ENCODE measurements at places on chromosomes 12 and 14.

GRCh38 chr12:57430112-57430930 is 522 bp downstream of the R3HDM2 start:
- DNase-seq = peak; percentile 55

- DNase-seq = no peak
These were observed 20.6 kb upstream of the ANHX start for GRCh38 chr12:133256321-133256720.

DNA sequence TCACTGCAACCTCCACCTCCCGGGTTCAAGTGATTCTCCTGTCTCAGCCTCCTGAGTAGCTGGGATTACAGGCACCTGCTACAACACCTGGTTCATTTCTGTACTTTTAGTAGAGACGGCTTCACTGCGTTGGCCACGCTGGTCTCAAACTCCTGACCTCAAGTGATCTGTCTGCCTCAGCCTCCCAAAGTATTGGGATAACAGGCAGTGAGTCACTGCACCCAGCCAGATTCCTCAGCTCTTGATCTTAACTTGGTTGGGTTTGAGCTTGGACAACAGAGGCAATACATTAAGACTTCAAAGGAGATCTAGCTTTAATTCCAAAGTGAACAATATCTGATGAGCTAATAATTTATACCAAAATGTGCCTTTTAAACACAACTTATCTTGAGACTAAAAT is 5.6 kb downstream of the DAZAP2 start:
- no peak for DNase-seq

DNA sequence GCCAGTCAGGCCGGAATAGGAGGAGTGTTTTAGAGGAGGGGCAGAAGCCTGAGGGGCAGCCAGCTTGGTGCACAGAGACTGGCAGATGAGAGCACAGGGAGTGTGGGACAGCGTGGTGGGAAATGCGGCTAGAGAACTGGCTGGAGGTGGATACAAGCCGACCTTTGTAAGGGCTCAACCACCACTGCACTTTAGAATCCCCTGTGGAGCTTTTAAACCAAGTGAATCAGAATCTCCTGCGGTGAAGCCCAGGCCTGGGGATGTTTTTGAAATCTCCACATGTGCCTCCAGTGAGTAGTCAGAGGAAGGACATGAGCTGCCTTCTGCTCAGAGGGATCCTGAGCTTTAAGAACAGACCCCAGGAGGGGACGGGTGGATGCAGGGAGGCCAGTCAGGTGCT is 10.9 kb upstream of the PCED1B start:
- DNase-seq = no peak

DNA sequence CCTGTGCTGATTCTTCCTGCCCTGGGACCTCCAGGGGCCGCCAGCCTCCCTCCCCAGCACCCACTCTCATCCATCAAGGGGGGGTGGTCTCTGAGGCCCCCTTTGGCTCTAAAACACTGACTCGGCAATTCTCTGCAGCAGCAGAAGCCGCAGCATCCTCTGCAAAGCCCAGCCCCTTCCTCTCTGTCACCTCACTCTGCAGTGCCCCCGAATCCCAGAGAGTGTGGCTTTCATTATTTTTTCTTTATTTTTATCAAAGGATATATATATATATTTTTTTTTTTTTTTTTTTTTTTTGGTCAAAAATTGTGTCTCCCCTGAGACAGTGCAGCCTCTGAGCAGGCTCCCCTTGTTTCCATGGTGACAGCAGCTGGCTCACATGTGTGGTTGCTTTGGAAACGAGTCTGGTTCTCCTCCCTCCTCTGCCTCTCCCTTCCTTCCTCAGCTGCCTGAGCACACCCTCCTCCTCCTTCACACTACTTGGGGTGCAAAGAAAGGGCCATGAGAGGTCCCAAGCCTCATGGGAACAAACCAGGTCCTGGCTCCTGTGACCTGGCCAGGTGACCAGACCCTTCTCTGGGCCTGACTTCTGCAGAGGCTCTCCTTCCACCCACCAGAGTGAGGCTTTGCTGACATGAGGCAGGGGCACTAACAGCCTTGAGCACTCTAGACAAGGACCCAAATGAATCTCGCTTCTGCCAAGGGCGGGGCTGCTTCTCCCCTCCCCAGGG is 100.5 kb downstream of the LRRC74A start:
- DNase-seq = peak; percentile 90

DNA sequence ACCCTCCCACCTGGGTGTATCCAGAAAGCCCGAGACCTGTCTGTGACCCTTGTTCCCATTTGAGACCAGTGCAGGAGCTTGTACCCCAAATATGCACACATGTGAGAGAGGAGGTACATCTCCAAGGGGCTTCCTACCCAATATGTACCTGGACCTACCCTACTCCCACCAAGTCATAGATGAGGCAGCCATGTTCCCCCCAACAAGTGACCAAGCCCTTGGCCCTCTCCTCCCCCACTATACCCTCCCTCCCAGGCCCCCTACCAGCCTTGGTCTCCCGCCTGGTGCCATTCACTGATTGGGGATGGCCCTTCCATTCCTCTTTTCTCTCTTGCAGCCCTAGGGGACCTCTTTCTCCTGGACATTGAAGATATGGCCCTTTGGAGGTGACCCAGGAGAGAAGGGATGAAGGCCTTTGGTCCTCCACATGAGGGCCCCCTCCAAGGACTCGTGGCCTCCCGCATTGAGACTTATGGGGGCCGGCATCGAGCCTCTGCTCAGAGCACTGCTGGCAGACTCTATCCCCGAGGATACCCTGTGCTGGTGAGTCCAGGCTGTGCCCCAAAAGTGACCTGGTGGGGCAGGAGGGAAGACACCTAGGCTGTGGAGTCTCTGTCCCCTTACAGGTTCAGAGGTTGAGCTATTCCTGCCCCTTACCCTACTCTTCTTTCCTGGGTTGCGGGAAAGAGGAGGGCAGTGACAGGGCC is 1.5 kb downstream of the PLEKHG6 start:
- DNase-seq = no peak
